ENCODE measurements at places on chromosomes 12 and 14. TPM values are rescaled to one million over a fixed set of nuclear protein-coding genes. Genes with fewer than 3 reads are reported as not detected.

Gene STAC3
- 1.1 TPM for total RNA-seq

Gene SERPINA5
- under 0.01 TPM for total RNA-seq

Gene SIX1
- 0.38 TPM for total RNA-seq

Gene LTBP2
- 156 TPM for total RNA-seq

Gene RNU4-1
- total RNA-seq, result under 0.01 TPM

Gene GPR84
- not detected for total RNA-seq

Gene ACOT6
- total RNA-seq, result not detected

Gene AQP2
- not detected for total RNA-seq

Gene TAS2R10
- total RNA-seq, result under 0.01 TPM

Gene NFE2
- not detected for total RNA-seq

Gene ULK1
- 4.4 TPM for total RNA-seq

Gene PLXNC1
- 1.5 TPM for total RNA-seq

Gene HNF1A
- not detected for total RNA-seq

Gene ACSM4
- total RNA-seq, result not detected

Gene OR10A7
- total RNA-seq, result not detected

Gene KSR2
- not detected for total RNA-seq

Gene ARG2
- 7.9 TPM for total RNA-seq
